ENCODE measurements at places on chromosomes 12 and 14.

- no peak for DNase-seq
These were observed 4.5 kb upstream of the EEA1 start for GRCh38 chr12:92933606-92934005.

DNA sequence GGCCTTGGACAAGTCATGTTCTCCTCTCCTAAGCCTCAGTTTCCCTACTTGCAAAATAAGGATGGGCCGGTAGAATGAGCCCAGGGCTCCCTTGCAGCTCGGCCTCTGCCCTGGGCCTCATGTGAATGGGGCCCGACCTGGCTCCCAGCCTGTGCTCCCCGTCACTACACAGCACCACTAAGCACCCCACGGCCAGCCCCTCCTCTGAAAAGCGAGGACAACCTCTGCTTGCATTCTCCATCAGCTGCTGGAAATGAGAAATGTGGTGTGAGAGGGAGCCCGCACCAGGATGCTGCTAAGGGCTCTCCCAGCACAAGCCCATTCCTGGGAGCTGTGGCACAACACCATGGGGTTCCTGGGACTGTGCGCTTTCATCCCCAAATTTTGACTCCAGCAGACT is 10.2 kb downstream of the SLC25A47 start:
- no peak for DNase-seq

DNA sequence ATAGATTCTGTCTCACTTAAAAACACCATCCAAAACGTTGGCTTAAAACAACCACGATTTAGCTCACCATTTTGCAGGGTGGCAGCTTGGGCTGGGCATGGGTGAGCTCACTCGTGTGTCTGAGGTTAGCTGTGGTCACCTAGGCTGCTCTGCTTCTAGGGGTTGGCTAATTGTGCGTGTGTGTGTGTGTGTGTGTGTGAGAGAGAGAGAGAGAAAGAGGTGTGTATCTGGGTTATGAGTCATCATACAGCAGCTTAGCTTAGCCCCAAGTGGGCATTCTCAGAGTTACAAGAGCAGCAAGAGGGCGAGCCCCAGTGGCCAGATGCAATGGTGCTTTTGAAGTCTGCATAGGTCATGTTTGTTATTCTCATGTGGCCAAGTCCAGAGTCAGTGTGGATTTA is 6.0 kb downstream of the FBXW8 start:
- DNase-seq, result no peak

- no peak for DNase-seq
These were observed 9.5 kb upstream of the SP7 start for GRCh38 chr12:53345486-53346188.

GRCh38 chr14:74879427-74880182 is 2.1 kb upstream of the DLST start:
- DNase-seq, result no peak

GRCh38 chr12:120784804-120785203 is 59.2 kb downstream of the ACADS start:
- no peak for DNase-seq
